HFF-Myc (cell line): ENCODE measurements at places on chromosomes 16 and 17.

DNA sequence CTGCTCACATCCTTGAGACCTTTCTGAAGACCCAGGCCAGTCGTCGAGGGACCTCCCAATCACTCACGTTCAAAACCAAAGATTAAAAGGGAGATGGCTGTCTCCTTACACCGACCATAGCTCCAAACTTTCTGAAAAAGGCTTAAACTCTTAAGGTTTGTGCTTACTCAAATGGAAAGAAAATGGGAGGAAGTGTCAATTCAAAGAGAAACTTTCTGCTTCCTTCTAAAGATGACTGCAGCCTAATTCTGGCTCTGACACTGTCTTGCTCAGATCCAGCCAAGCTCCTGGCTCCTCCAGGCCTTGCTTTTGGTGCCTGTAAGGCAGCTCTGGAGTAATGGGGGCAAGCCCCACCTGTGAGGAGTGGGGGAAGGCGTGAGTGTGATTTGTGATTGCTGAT, 54.9 kb upstream of the WSB1 start:
- no peak for DNase-seq

DNA sequence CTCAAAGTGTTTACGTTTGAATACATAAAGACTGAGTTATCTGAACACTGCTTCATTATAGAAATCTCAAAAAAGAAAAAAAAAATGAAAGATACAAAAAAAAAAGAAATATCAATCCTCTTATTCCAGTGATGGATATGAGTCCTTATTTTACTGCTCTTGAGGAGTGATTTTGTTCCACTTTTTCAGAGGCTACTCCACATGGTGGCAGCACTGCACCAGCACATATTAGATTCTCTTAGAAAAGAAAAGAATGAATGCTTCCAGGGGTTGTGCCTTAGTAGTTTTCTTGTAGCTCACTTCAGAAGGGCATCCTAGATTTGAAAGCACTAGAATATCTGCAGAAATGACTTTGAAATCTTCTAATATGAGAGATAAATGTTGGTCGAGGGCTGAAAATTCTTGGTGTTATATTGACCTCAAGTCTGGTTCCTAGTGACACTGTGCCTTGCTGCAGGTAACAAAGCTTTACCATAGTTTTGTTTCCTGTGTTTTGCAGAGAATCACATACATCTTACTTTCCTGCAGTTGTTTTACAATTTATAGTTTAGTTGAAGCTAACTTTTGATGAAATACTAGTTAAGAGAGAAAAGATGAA, 25.9 kb downstream of the AP2B1 start:
- DNase-seq: peak; percentile 15

GRCh38 chr17:56781906-56782305, 51.8 kb downstream of the C17orf67 start:
- no peak for DNase-seq

DNA sequence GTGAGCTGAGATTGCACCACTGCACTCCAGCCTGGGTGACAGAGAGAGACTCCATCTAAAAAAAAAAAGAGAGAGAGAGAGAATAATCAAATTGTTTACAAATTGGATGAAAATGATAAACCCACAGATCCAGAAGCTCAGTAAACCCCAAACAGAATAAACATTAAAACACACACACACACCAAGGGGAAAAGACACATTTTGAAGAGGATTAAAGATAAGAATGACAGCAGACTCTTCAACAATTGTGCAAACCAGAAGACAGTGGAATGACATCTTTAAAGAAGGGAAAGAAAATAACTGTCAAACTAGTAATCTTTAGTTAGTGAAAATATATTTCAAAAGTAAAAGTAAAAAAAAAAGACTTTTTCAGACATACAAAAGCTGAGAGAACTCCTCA, 64.4 kb upstream of the RPL38 start:
- no peak for DNase-seq

- no peak for DNase-seq
Observed at GRCh38 chr16:85850344-85850880, 48.5 kb upstream of the IRF8 start.

DNA sequence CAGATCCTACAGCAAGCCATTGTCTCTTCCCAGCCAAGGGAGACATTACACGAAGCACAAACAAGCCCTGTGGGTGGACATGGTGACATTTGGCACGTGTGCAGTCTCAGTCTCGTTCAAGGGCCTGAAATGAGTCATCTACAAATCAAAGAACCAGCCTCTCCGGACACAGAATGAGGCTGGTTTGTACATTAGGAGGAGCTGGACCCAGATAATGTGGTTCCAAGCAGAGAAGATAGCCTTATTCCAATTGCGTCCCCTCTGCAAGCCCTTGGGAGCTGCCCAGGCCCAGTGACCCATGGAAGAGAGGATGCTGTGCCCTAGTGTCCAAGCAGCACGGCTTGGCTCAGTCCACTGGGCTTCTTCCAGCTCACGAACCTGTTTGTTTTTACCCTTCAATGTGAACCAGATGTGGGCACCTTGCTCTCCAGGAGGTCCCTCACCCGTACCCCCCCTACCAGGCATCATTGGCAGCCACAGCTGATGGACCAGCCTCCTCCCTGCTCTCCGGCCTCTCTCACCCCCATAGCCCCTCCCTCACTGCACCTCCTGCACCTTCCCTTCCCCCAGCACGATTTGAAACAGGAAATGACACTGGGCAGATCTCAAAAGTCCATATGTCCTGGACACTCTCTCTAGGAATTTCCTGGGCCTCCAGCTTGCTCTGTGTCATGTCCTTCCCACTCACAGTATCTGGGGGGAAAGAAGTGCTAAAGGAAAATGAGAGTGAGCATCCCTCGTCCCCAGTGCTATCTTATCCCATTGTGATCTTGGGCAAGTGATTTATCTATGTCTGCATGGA, 26.2 kb downstream of the KPNA2 start:
- peak; percentile 39 for DNase-seq

GRCh38 chr16:85880861-85881260, 18.1 kb upstream of the IRF8 start:
- no peak for DNase-seq

DNA sequence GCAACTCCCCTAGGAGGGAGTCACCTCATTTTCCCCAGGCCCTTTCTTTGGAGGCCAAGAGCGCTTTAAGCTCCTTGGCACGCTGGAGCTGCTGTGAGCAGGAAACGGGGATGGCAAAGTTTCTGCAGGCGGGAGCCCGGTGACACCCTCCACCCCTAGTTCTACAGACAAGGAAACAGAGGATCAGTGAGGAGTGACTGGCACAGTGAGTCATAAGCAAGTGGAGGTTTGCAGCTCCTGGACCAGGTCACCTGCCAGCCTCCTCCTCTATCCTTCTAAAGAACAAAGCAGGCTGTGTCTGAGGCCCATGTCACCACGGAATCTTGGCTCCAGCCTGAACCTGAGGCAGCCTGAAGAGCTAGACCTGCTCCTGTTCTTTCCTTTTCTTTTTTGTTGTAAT, 141.9 kb downstream of the TMEM132E start:
- DNase-seq: no peak

DNA sequence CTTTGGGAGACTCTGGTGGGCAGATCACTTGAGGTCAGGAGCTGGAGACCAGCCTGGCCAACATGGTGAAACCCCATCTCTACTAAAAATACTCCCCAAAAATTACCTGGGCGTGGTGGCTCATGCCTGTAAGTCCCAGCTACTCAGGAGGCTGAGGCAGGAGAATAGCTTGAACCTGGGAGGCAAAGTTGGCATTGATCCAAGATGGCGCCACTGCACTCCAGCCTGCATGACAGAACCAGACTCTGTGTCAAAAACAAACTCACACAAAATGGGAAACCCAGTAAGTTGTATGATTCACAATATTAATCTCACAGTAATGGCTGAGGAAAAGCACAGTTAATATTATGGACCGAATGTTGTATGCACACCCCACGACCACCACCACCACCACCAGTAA, 24.3 kb downstream of the WSB1 start:
- no peak for DNase-seq

- DNase-seq: no peak
Observed at GRCh38 chr17:79322211-79323123, 247.8 kb downstream of the ENGASE start.

GRCh38 chr17:16900288-16900882, 71.5 kb downstream of the TNFRSF13B start:
- DNase-seq: no peak

DNA sequence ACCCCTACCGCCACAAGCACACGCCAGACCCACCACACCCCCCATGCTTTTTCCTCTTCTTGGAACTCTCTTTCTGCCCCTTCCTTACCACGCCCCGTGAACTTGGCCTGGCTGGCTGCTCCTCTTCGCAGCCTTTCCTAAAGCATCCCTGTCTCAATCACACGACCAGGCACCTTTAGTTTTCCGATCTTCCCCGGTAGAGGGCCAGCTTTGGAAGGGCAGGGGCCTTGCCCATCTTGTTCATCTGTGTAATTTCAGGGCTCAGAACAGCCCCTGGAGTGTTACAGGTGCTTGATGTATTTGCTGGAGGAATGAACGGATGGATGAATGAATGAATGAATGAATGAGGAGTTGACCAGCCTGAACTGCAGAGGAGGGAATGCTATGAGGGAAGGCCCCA, 3.7 kb downstream of the SPPL2C start:
- DNase-seq: no peak
